ENCODE measurements at places on chromosomes 5 and 9. TPM values are rescaled to one million over a fixed set of nuclear protein-coding genes. Genes with fewer than 3 reads are reported as not detected.

Gene PCA3
- not detected for total RNA-seq

Gene PCSK1
- 0.92 TPM for total RNA-seq

Gene SNCAIP
- not detected for total RNA-seq

Gene SPINK4
- not detected for total RNA-seq

GRCh38 chr5:134371834-134372340 is 518 bp downstream of the UBE2B start:
- peaks cover 6% of the 10 kb centered on the region for H3K4me1 ChIP-seq
- no peaks in the 10 kb centered on the region for H3K27me3 ChIP-seq
- peak overlapping the region; percentile 100 for H3K27ac ChIP-seq
- H3K36me3 ChIP-seq: peaks cover 15% of the 10 kb centered on the region
- peak; percentile 44 for DNase-seq

DNA sequence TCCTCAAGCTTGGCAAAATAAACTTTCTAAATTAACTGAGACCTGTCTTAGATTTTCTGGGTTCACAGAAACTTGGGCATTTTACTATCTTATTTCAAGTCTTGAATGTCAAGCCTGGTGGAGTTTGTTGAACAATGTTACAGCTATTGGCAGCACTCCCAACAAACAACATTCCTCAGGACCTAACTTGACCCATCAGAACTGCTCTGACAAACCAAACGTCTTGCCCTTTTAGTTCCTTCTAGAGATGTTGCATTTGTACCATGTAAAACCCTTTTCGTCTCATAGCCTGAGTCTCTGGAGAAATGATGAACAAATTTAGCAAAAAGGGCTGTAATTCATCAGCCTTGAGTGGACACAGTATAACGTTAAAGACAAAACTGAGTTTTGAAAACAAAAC is 51.1 kb downstream of the GNA14 start:
- DNase-seq: no peak
- peaks cover 61% of the 10 kb centered on the region for H3K4me1 ChIP-seq
- peak overlapping the region; percentile 84 for H3K27ac ChIP-seq
- no peak overlapping the region for H3K4me3 ChIP-seq
- H3K36me3 ChIP-seq: no peaks in the 10 kb centered on the region

DNA sequence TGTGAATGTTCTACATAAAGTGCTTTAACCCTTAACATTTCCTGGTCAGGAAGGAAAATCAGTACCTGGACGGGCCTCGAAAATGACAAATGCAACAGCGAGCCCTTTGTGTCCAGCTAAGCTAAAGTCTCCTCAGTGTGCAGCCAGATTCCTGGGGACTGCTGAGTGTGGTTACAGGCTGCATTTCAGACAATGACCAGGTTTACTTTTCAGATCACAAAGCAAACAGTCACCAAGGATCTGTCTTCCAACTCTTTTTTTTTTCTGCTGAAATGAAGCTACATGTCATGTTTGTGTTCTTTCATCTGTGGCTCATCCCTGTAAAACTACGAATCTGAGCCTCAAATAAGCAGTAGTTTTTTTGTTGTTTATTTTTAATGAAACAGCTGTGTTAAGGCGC is 20.8 kb downstream of the SLC46A2 start:
- no peaks in the 10 kb centered on the region for H3K4me1 ChIP-seq
- no peak overlapping the region for H3K4me3 ChIP-seq

GRCh38 chr5:41416336-41416735 is 94.1 kb downstream of the PLCXD3 start:
- H3K4me1 ChIP-seq: peaks cover 8% of the 10 kb centered on the region
- H3K36me3 ChIP-seq: no peaks in the 10 kb centered on the region
- DNase-seq: no peak
- no peaks in the 10 kb centered on the region for H3K27me3 ChIP-seq
- no peak overlapping the region for H3K27ac ChIP-seq

GRCh38 chr5:178280631-178281030 is 48.0 kb upstream of the PHYKPL start:
- no peaks in the 10 kb centered on the region for H3K4me1 ChIP-seq
- no peak overlapping the region for H3K27ac ChIP-seq
- H3K36me3 ChIP-seq: no peaks in the 10 kb centered on the region
- H3K4me3 ChIP-seq: no peak overlapping the region
- DNase-seq: no peak

- H3K4me3 ChIP-seq: no peak overlapping the region
- H3K27me3 ChIP-seq: no peaks in the 10 kb centered on the region
- H3K36me3 ChIP-seq: no peaks in the 10 kb centered on the region
- peak; percentile 70 for DNase-seq
- no peaks in the 10 kb centered on the region for H3K4me1 ChIP-seq
Measured at GRCh38 chr5:86968301-86968753, 299.4 kb upstream of the RASA1 start.

DNA sequence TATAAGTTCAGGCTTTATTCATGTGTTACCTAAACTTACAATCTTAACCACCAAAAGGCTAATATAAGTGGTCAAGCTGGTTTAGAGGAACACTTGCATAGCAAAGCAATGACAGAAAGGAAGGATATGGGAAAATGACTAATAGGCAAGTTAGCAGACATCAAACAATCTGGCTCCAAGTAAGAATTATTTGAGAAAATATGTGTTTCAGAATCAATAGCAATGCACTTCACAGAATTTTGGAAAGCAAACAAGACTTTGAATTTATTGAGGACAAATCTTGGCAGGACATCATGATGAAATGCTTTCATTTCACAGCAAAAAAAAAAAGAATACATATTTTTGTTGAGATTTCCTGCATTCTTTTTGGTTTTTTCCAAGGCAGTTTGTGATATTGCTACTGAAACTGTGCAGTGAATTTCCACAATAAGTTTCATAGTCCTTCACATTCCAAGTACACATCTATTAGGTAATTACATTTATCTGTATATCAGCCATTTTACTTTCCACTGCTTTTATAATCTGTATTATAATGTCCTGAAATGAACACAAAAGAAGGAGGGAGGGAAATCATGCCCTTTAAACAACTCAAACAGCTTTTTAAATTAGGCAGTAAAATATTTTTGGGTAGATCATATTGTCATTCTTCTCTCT is 417.9 kb downstream of the NR2F1-AS1 start:
- H3K36me3 ChIP-seq: no peaks in the 10 kb centered on the region
- no peak for DNase-seq
- no peak overlapping the region for H3K27ac ChIP-seq
- no peak overlapping the region for H3K4me3 ChIP-seq
- no peaks in the 10 kb centered on the region for H3K27me3 ChIP-seq

- no peaks in the 10 kb centered on the region for H3K36me3 ChIP-seq
- DNase-seq: no peak
- no peak overlapping the region for H3K27ac ChIP-seq
- no peak overlapping the region for H3K4me3 ChIP-seq
- H3K27me3 ChIP-seq: no peaks in the 10 kb centered on the region
Measured at GRCh38 chr5:111813537-111813936, 56.5 kb upstream of the NREP start.

GRCh38 chr5:76703707-76704106 is 12.2 kb upstream of the F2R start:
- H3K36me3 ChIP-seq: no peaks in the 10 kb centered on the region
- no peak overlapping the region for H3K27ac ChIP-seq
- H3K4me1 ChIP-seq: peaks cover 50% of the 10 kb centered on the region
- DNase-seq: no peak
- no peak overlapping the region for H3K4me3 ChIP-seq

DNA sequence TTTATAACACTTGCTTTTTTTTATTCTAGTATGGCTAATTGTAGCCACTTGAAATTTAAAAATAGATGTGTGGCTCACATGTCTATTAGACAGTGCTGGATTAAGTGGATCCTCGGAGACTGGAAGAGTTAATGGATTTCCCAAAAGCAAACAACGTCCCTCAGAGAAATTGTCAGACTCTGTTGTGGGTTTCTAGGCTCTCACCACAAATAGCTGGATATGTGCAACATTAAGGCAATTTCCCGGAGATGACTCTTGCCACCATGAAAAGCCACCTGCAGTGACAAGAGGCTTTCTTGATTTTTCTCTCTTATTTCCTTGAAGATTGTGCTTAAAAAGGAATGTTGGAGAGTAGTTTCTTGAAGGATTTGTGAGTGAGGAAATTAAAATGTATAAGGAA is 43.2 kb downstream of the TMEM167A start:
- no peak for DNase-seq
- H3K27ac ChIP-seq: no peak overlapping the region
- no peaks in the 10 kb centered on the region for H3K36me3 ChIP-seq
- H3K4me3 ChIP-seq: no peak overlapping the region

DNA sequence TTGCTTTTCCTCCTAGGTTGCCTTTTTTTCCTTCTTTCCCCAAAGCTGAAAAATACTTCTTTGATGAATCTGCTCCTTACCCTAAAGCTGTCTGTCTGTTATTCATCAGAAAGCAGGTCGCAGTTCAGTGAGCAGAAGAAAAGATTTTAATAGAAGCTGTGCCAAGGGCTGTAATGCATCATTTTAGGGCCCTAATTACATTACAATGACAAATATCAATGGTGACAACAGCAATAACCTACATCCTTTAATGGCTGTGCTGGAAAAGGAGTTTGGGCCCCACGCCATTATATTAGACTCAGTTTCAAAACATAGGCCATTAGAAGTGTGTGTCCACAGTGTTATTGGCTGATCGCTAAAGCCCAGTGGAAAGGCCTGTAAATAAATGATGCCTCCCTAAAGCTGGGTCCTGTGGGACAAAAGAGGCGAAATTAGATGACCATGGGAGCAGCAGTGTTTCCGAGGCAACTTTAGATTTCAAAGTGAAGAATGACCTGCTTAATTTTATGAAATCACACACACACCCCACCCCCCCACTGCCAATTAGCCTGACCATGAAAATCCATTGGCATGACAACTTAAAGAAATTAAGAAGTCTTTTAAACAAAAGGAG is 38.4 kb downstream of the TLE4 start:
- H3K4me1 ChIP-seq: peaks cover 23% of the 10 kb centered on the region
- no peaks in the 10 kb centered on the region for H3K36me3 ChIP-seq
- H3K27ac ChIP-seq: peak overlapping the region; percentile 7
- no peak for DNase-seq

- H3K36me3 ChIP-seq: no peaks in the 10 kb centered on the region
- H3K4me3 ChIP-seq: peak overlapping the region; percentile 28
- H3K4me1 ChIP-seq: peaks cover 27% of the 10 kb centered on the region
- peak; percentile 75 for DNase-seq
Measured at GRCh38 chr5:107478068-107478641, 192.6 kb downstream of the EFNA5 start.

DNA sequence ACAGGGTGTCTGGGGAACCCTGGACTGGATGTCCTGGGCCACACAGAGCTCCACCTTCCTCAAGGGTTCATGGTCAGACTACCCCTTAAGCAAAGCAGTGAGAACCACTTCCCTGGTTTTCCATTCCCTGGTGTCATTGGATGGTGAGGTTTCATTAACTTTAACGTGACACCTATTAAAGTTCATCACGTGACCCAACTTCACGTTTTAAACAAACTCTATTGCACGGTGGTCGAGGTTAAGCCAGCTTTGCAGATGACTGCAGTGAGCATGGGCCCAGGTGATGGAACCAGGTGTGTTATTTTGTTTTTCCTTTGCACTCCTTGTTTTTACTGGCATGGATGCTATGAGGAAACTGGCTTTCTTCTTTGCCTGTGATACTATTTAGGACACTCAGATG is 385.7 kb upstream of the IRX1 start:
- H3K36me3 ChIP-seq: no peaks in the 10 kb centered on the region
- no peak for DNase-seq
- H3K27me3 ChIP-seq: no peaks in the 10 kb centered on the region

DNA sequence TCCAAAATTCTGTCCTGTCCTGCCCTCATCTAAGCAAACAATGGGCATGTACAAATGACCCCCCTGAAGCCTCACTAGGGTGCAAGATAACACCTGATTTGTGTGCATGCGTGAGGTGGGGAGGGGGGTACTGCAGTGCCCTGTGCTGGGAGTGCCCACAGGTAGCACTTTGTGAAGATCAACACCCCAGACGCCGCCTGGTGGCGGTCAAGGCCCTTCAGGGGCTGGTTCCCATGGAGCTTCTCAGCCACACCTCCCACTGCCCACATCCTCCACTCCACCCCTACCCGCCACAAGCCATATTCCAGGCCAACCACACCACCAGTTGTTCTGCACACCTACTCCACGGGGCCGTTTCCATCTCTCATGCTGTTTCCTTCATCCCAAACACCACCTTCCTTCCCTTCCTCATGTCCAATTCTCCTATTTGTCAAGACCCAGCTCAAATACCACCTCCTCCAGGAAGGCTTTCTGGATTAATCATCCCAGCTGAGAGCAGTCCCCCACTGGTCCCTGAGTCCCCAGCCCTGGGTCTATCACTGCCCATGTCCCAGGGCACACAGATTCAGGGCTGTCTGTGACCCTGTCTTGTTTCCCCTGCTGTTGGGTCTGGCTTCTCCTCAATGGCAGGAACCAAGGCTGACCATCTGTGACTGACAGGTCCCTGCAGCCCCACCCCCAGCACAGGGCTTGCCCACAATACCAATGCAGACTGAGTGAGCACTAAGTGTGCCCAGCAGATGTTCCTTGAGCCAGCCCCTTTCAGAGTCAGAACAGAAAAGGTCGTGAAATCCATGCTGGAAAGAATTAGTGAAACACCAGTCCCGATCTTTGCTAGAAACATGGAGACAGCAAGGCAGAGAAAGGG is 178.4 kb downstream of the PAX5 start:
- no peaks in the 10 kb centered on the region for H3K4me1 ChIP-seq
- H3K36me3 ChIP-seq: no peaks in the 10 kb centered on the region
- H3K27ac ChIP-seq: no peak overlapping the region
- no peak for DNase-seq

- peaks cover 13% of the 10 kb centered on the region for H3K36me3 ChIP-seq
- H3K4me3 ChIP-seq: no peak overlapping the region
- H3K27me3 ChIP-seq: no peaks in the 10 kb centered on the region
- H3K4me1 ChIP-seq: no peaks in the 10 kb centered on the region
Measured at GRCh38 chr5:65813174-65813573, 91.2 kb downstream of the NLN start.

Data from A673 (cell line).